ENCODE measurements at places on chromosomes 12 and 14.

DNA sequence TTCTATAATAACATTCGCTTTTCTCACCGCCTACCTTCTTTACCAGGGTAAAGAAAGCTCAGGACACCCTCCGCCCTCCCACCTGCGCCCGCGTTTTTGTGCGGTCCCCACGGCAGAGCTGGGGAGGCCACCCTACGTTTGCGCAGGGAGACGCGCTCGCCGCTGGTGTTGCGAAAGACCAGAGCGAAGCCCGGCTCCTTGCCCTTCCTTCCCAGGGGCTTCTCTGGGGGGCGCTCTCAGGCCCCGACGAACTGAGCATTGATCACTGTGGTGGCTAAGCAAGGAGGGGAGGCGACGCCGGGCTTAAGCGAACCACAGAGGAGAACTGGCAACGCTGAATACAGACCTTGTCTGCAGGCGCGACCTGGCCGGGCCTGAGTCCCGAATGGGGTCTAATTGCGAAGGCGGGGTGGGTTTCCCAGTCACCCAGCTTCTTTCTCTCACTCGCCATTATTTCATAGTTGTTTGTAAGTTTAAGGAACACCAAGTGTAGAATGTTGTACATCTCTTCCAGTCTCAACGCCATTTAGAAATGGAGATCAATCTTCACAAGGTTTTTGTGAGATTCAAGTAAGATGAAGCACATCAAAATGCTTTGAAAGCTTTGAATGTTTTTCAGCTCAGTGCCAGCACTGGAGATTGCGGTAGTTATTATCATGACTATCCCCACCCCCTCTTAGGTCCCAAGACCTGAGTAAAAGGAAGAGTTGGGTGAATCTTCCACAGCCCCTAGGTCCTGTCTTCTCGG is 1.7 kb upstream of the NKX2-1 start:
- DNase-seq, result no peak

- DNase-seq, result peak; percentile 85
Observed at GRCh38 chr12:42421844-42422779, 96.1 kb downstream of the PPHLN1 start.

DNA sequence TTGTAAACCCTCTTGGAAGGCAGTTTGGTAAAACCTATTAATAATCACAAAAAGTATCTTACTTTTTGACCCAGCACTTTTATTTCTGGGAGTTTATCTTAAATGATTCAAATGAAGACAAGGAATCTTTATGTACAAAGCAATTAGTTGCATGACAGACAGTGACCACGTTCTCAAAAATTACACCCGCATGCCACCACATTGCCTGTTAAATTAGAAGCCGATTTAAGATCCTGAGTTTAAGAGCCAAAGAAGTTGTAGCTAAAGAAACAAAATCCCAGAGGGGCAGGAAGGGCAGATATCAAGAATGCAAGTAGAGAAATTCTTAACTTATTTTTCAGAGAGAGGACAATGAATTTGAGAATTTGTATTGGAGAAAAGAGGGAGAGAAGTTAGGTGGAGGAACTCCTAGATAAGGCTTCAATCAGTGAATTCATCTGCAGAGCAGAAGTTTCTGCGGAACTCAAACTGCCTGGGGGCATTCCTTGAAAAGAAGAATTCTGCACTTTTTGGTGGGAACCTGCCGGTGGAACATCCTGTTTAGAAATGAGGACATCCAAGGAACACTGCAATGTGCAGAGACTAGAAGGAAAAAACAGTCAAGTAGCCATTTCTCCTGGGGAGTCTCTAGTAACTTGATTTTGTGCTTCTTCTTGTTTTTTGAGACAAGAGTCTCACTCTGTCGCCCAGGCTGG is 1.1 kb upstream of the RIOX1 start:
- no peak for DNase-seq

DNA sequence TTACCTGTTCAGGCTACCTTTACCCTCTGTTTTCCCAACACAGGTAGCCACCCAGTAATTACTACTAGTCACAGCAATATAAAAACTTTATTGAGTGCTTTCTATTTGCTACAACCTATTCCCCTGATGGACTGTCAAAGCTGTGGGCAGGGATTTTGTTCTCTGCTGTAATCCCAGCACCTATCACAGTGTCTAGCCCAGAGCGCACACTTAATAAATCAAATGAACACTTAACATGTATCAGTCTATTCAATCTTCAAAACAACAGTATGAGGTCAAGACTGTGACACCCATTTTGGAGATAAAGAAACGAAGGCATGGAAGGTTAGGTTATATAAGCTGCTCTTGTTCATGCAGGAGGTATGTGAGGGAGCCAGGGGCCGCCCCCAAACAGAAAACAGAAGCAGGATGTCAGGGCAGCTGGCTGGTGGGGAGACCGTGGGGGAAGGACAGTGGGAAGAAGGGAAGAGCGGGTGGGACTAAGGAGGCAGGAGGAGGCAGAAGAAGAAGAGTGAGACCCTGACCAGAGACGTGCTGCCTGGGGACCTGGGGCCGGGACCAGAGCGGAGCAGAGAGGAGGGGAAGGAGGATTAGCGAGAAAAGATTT is 1.7 kb downstream of the TNFRSF1A start:
- DNase-seq, result peak; percentile 71

GRCh38 chr12:20474443-20474842 is 106.1 kb downstream of the PDE3A start:
- peak; percentile 45 for DNase-seq

DNA sequence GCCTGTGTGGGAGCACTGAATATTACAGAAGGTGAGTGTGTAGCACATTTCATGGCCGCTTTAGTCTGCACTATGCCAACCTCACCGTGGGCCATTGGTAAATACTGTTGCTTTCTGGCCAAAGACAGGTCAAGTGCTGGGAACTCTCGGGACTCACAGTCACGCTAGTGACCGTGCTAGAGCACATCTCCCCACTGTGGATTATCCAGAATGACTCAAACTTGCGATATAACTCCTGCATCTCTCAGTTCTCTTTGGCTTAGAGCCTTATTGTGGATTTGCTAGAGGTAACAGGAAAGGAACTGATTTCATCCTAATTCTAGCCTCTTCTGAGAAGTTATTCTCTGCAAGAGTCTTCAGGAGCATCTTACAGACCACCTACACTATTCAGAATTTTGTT is 86.5 kb downstream of the DAD1 start:
- DNase-seq, result no peak

DNA sequence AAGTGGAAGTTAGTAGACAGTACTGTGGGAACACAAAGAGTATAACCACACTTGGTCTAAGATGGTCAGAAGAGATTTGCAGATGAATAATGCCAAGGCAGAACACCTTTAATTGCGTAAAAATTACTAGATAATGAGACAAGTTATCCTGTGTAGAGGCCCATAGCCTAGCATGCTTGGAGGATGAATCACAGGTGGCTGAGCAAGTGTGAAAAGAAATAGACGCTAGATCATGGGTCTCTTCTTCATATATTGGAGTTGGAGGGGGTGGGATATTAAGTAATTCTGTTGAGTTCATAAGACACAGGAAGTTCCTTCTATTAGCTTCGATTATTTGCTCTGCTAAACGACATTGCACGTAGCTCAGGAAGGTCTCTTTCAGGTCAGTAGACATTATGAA is 454.3 kb upstream of the LMO3 start:
- DNase-seq, result no peak

DNA sequence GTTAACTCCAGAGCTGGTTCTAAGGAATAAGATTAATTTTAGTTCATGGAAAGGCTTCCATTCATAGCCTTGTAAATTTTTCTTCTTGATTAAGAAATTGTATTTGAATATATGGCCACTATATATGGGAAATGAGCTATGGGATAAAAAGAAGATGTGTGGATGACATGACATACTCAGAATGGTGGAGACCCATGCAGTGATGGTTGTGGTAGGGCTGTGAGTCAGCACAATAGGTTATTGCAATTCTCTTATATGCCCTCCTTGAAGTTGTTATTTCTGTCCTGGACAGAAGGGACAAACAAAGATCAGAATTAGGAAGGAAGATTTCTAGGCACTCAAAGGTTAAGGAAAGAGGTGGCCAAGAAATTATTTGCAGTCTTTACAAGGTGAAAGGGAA is 21.5 kb downstream of the RASSF9 start:
- DNase-seq, result no peak

GRCh38 chr12:100926669-100927248 is 132.2 kb downstream of the ANO4 start:
- DNase-seq, result peak; percentile 46

DNA sequence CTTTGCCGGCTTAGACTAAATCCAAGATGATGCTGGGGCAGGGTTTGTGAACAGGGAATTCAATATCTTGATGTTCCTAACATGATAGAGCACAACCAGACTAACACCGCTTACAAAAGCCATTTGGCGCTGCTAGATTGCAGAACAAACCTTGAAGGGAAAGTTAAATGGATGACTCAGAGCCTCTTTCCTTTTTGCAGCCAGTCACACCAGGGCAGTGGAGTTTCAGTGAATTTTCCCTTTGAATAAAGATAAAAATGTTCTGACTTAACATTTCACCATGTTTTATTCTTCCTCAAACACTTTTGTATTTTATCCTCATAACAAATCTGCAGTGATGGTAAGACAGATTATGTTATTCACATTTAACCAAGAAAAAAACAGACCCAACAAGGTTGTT is 47.3 kb downstream of the PDE6H start:
- DNase-seq, result no peak

GRCh38 chr14:27387463-27387862 is 789.6 kb upstream of the NOVA1 start:
- DNase-seq, result peak; percentile 36

DNA sequence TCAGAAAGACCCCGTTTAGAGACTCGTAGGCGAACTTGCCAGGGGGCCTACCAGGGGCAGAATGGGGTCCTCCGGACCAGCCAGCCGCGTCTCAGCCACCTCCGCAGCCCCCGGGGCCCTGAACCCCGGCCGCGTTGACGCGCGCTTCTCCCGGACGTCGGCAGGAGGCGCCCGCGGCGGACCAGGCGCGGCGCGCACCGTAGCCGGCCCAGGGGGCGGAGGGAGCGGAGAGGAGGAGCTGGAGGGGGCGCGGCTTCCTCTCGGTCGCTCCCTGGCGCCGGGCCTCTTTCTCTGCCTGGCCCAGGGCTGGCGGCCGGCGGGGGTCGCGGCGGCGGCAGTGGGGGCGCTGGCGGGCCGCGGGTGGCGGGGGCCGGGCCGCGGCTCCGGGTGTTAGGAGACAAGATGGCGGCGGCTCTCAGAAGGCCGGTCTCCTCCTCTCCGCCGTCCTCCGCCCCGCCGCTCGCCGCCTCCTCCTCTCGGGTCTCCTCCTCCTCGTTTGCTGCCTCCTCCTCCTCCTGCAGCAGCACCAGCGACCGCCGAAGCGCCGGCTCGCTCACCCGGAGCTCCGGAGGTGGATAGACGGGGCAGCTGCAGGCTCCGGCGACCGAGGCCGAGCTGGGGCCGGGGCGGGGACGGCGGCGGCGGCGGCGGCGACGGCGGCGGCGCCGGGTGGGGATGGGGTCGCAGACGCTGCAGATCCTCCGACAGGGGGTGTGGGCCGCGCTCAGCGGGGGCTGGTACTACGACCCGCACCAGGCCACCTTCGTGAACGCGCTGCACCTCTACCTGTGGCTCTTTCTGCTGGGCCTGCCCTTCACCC is at the start of gene PCNX1:
Gene PCNX1, plus strand, starts transcription at position 284 of the 820 bp plus-strand sequence. Its CDS starts 392 bp downstream, at position 676.
- DNase-seq, result peak; percentile 86

DNA sequence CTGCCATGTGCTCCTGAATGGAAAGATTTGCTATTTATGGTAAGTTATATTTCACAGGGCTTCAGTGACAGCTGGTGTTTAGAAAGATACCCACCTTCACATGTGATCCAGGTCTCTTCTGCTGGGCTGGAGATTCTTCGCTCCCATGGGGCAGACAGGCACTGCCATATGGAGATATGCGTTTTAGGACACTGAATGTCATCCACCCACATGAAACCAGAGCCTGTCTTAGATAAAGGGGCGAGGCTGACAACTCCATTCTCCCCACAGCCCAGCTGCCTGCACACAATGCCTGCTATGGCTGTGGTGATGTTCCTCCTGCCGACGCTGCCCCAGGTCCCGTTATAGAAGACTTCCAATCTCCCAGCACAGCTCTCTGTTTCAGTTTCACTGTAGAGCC is 69.4 kb downstream of the ACSM4 start:
- no peak for DNase-seq

DNA sequence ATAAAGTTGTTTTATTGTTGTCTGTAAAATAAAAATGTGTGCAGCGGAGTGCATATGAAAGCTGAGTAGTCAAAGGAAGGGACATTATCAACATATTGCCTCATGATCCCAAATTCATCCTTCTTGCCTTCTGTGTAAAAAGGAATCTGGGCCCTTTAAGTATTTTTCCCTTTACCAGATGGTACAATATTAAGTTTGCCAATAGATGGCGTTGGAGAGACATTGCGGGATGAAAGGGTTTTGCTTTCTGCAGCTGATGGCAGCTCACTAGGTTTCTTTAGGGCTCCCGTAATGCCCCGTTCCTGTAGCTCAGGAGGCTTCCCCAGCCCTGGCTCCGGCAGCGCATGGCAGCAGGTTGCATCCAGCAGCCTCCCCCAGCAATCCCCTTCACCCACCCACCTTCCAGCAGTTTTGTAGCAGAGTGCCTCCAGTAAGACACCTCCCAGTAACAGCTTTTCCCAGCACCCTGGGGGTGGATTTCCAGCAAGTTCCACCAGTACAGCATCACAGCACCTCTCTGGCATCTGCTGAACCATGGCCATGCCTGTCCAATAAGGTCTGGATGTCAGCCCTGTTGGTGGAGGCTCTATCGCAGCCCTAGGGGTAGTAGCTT is 354.4 kb downstream of the MED13L start:
- peak; percentile 20 for DNase-seq

- no peak for DNase-seq
Observed at GRCh38 chr14:101185073-101185835, 281.7 kb upstream of the RTL1 start.

DNA sequence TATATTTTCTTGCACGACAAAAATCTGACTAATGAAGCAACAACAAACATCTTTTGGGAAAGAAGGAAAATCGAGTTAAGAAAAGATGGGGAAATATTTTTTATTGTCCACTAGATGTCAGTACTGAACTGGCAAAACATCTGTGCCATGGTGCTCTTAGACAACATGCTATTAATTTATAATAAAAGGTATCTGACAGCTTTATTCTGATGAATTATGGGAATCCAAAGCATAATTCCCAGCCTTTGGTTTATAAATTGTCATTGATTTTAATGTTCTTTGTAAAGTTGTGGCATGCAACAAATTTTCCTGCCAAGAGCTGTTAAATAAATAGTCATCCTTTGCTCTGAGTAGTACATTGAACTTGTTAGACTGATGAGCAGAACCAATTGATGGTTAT is 231.2 kb downstream of the ETNK1 start:
- peak; percentile 62 for DNase-seq
